ENCODE measurements at places on chromosomes 5 and 9. TPM values are rescaled to one million over a fixed set of nuclear protein-coding genes. Genes with fewer than 3 reads are reported as not detected.

- no peaks in the 10 kb centered on the region for H3K27me3 ChIP-seq
- H3K4me3 ChIP-seq: no peak overlapping the region
- no peak overlapping the region for H3K27ac ChIP-seq
- no peaks in the 10 kb centered on the region for H3K4me1 ChIP-seq
- DNase-seq: no peak
- no peaks in the 10 kb centered on the region for H3K36me3 ChIP-seq
Measured at GRCh38 chr9:6226696-6227095, 11.1 kb downstream of the IL33 start.

Gene CATSPER3
- total RNA-seq: 0.19 TPM

GRCh38 chr5:137466889-137467288 lies 32.2 kb downstream of the SPOCK1 start:
- no peak for DNase-seq
- H3K27ac ChIP-seq: no peak overlapping the region
- peaks cover 2% of the 10 kb centered on the region for H3K27me3 ChIP-seq
- no peaks in the 10 kb centered on the region for H3K36me3 ChIP-seq

DNA sequence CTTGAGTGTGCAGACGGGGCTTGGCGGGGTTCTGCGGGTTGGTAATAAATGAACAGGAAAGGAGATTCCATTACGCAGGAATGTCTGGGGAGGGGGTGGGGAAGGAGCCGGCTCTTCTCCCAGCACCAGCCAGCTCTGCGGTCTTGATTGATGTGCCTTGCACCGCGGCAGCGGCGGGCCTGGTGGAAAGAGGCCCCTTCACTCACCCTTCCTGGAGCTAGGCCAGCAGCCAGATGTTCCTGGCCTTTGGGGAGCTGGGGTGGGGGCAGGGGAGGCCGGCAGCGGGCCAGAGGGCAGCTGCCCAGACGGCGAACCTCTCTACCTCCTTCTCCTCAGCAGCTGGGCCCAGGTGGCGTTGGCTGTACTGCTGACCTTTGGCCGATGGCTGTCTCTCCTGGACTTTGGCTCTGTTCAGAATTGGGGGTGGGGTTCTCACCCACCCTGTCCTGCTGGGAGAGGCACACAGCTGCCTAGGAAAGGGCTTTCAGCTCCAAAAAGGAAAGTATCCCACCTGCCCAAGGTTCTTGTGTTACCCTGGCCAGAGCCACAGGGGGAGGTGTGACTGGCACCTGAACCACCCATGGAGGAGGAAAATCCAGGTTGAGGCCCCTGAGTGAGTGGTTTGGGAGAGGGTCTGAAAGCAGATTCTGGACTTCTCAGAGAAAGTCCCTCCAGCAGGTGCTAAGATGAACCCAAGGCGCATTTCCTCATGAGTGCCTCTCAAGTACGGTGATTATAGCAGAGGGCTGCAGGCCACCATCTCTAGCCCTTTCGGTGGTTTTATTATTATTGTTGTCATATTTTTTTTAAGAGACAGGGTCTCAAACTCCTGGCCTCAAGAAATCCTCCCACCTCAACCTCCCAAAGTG lies 58.0 kb upstream of the SYNPO start:
- H3K4me1 ChIP-seq: no peaks in the 10 kb centered on the region
- no peaks in the 10 kb centered on the region for H3K27me3 ChIP-seq
- no peaks in the 10 kb centered on the region for H3K36me3 ChIP-seq
- H3K4me3 ChIP-seq: no peak overlapping the region

Gene TRPM6
- total RNA-seq: 0.47 TPM

Gene ENTPD8
- total RNA-seq: 0.14 TPM

- no peaks in the 10 kb centered on the region for H3K27me3 ChIP-seq
- H3K4me1 ChIP-seq: no peaks in the 10 kb centered on the region
- DNase-seq: no peak
- no peak overlapping the region for H3K4me3 ChIP-seq
- H3K36me3 ChIP-seq: no peaks in the 10 kb centered on the region
- no peak overlapping the region for H3K27ac ChIP-seq
Measured at GRCh38 chr5:113397046-113397445, 37.7 kb downstream of the TSSK1B start.

Gene SAXO1
- 0.09 TPM for total RNA-seq

GRCh38 chr9:15086778-15087324 lies 176.6 kb upstream of the FREM1 start:
- no peaks in the 10 kb centered on the region for H3K36me3 ChIP-seq
- H3K4me1 ChIP-seq: no peaks in the 10 kb centered on the region
- DNase-seq: no peak
- H3K27ac ChIP-seq: no peak overlapping the region
- no peak overlapping the region for H3K4me3 ChIP-seq
- H3K27me3 ChIP-seq: no peaks in the 10 kb centered on the region

Gene DOCK2
- total RNA-seq: 99.4 TPM

- H3K4me1 ChIP-seq: no peaks in the 10 kb centered on the region
- H3K4me3 ChIP-seq: no peak overlapping the region
- no peak for DNase-seq
Measured at GRCh38 chr5:140297283-140297682, 5.6 kb downstream of the PFDN1 start.

DNA sequence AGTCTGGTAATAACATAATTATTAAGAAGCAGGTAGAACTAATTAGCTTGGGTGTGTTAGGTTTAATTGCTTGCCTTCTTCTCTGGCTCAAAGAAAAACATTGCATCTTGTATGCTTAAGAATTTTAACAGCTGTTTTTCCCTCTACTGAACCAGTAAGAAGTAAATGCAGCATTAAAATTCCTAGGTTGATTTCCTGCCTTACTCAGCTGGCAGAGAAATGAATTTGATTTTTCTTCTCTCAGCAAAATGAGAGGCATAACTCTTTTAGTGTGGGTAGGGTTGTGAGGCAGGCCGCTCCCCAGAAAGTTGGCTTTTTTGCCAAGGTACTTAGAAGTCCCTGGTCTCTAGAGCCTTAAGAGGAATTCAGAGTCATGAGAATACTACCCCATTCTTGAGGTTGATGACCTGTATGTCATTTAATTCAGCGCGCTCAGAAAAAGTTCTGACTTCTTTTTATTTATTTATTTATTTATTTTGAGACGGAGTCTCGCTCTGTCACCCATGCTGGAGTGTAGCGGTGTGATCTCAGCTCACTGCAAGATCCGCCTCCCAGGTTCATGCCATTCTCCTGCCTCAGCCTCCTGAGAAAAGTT lies 302.6 kb downstream of the ARHGEF28 start:
- no peaks in the 10 kb centered on the region for H3K4me1 ChIP-seq
- H3K27ac ChIP-seq: no peak overlapping the region
- H3K27me3 ChIP-seq: no peaks in the 10 kb centered on the region
- DNase-seq: no peak

Gene ABHD17B
- total RNA-seq: 53.1 TPM

GRCh38 chr5:59792983-59793585 lies 100.4 kb downstream of the PDE4D start:
- H3K36me3 ChIP-seq: no peaks in the 10 kb centered on the region
- no peak overlapping the region for H3K27ac ChIP-seq
- no peaks in the 10 kb centered on the region for H3K4me1 ChIP-seq
- DNase-seq: no peak
- H3K4me3 ChIP-seq: no peak overlapping the region

Gene CDH6
- 0.66 TPM for total RNA-seq

Gene EIF4E1B
- total RNA-seq: 0.05 TPM

Gene PLPP7
- total RNA-seq: 0.52 TPM

DNA sequence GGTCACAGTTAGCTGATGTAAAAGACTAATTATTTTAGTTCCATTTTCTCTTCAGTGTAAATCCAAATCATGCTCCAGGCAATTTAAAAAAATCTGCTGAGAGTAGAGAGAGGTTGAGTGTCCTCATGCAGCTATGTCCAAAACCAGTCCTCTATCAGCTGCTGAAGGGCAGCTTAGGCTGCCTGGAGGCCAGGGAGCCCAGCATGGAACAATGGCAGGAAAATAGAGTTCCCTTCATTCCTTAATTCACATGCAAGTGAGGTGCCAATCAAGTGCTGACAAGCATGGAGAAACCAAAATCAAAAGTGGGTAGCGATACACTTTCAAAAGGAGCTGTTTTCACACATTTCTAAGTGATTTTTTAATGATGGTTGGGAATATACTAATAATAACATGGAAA lies 78.3 kb upstream of the POU5F2 start:
- H3K27me3 ChIP-seq: no peaks in the 10 kb centered on the region
- no peaks in the 10 kb centered on the region for H3K4me1 ChIP-seq
- no peak overlapping the region for H3K27ac ChIP-seq
- H3K36me3 ChIP-seq: peaks cover 3% of the 10 kb centered on the region

- no peaks in the 10 kb centered on the region for H3K36me3 ChIP-seq
- H3K4me1 ChIP-seq: no peaks in the 10 kb centered on the region
- H3K27ac ChIP-seq: no peak overlapping the region
- DNase-seq: no peak
- H3K27me3 ChIP-seq: no peaks in the 10 kb centered on the region
- no peak overlapping the region for H3K4me3 ChIP-seq
Measured at GRCh38 chr5:118556792-118557191, 431.6 kb downstream of the DTWD2 start.

Gene ENHO
- total RNA-seq: 0.47 TPM

Gene OR1J2
- not detected for total RNA-seq

- H3K4me3 ChIP-seq: peak overlapping the region; percentile 9
- H3K27me3 ChIP-seq: no peaks in the 10 kb centered on the region
- H3K27ac ChIP-seq: no peak overlapping the region
- H3K36me3 ChIP-seq: peaks cover 10% of the 10 kb centered on the region
- H3K4me1 ChIP-seq: peaks cover 12% of the 10 kb centered on the region
Measured at GRCh38 chr5:40688127-40688761, 8.5 kb downstream of the PTGER4 start.

DNA sequence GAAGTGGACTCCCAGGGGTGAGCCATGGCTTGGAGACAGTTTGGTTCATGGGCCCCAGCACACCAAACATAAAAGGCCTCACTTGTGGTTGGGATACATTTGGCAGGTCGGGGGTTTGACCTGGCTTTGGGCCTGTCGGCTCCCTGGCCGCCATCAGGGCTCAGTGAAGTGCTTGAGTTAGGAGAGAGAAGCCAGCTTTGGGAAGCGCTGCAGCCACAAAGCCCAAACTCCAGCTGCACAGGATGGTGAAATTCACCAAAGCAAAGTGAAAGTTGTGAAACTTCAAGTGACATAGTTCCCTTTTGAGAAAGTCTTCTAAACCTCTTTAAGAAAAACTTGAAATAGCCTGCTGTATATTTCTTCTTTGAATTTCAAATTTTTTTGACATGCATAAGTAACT lies 27.5 kb downstream of the SLC46A2 start:
- H3K27me3 ChIP-seq: no peaks in the 10 kb centered on the region
- H3K27ac ChIP-seq: no peak overlapping the region
- no peaks in the 10 kb centered on the region for H3K36me3 ChIP-seq
- no peak for DNase-seq

Gene C6
- 0.28 TPM for total RNA-seq

- no peaks in the 10 kb centered on the region for H3K36me3 ChIP-seq
- DNase-seq: no peak
- no peak overlapping the region for H3K4me3 ChIP-seq
- H3K4me1 ChIP-seq: no peaks in the 10 kb centered on the region
- no peak overlapping the region for H3K27ac ChIP-seq
Measured at GRCh38 chr5:174187481-174187880, 142.0 kb downstream of the NSG2 start.

- H3K4me3 ChIP-seq: no peak overlapping the region
- no peak for DNase-seq
- no peak overlapping the region for H3K27ac ChIP-seq
- peaks cover 3% of the 10 kb centered on the region for H3K4me1 ChIP-seq
- no peaks in the 10 kb centered on the region for H3K27me3 ChIP-seq
Measured at GRCh38 chr5:178350361-178351220, 118.0 kb upstream of the PHYKPL start.

- H3K4me1 ChIP-seq: no peaks in the 10 kb centered on the region
- H3K36me3 ChIP-seq: no peaks in the 10 kb centered on the region
- no peak for DNase-seq
- H3K27ac ChIP-seq: no peak overlapping the region
- H3K4me3 ChIP-seq: no peak overlapping the region
- no peaks in the 10 kb centered on the region for H3K27me3 ChIP-seq
Measured at GRCh38 chr9:31028137-31028536, 1356.3 kb upstream of the ACO1 start.

- H3K4me1 ChIP-seq: no peaks in the 10 kb centered on the region
- no peak for DNase-seq
- no peak overlapping the region for H3K27ac ChIP-seq
- no peak overlapping the region for H3K4me3 ChIP-seq
Measured at GRCh38 chr9:22898591-22898990, 452.0 kb downstream of the DMRTA1 start.

- H3K27me3 ChIP-seq: peaks cover 26% of the 10 kb centered on the region
- no peak overlapping the region for H3K27ac ChIP-seq
- peaks cover 12% of the 10 kb centered on the region for H3K4me1 ChIP-seq
- no peak overlapping the region for H3K4me3 ChIP-seq
Measured at GRCh38 chr9:136631038-136632000, 31.4 kb upstream of the EGFL7 start.

DNA sequence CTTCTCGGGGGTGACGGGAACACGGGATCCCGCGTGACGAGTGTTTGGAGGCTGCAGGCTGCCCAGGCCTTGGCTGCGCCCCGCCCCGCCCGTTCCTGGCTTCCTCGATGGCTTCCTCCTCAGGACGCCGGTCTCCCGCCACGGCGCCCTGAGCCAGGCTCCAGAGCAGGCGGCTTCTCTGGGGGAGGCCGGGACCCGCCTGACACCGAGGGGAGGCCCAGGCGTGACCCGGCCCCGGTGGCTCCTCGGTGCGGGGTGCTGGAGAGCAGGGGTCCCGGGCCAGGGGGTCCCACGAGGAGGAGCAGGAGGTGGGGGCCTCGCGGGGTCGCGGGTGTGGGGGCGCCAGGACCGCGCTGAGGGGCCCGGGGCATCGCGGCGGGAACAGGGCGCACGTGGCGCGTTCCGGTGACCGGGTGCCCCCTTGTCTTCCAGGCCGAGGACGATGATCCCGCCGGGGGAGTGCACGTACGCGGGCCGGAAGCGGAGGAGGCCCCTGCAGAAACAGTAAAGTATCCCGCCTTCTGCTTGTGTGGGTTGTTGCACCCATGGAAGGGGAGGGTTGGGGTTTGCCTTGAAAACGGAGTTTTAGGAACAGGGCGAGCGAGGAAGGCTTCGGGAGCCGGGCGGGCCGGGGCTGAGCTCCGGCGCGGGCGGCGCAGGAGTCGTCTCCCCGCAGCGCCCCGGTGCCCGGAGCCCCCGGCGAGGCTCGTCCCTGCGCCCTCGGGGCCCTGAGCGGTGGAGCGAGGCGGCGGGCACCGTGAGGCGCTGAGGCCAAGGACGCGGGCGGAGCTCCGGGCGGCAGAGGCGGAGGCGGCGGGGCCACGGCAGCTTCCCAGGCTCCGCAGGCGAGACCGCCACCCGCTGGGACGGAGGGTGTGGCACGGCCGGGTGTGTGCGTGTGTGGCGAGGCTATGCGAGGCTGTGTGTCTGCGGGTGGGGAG lies 22.2 kb downstream of the AHRR start:
- no peaks in the 10 kb centered on the region for H3K4me1 ChIP-seq
- DNase-seq: no peak
- no peaks in the 10 kb centered on the region for H3K36me3 ChIP-seq
- H3K4me3 ChIP-seq: peak overlapping the region; percentile 42
- peaks cover 17% of the 10 kb centered on the region for H3K27me3 ChIP-seq

- no peaks in the 10 kb centered on the region for H3K36me3 ChIP-seq
- no peaks in the 10 kb centered on the region for H3K4me1 ChIP-seq
- H3K27me3 ChIP-seq: no peaks in the 10 kb centered on the region
- DNase-seq: no peak
- no peak overlapping the region for H3K4me3 ChIP-seq
Measured at GRCh38 chr5:96734871-96735325, 72.7 kb downstream of the CAST start.

- peak overlapping the region; percentile 24 for H3K4me3 ChIP-seq
- peaks cover 51% of the 10 kb centered on the region for H3K27me3 ChIP-seq
- no peaks in the 10 kb centered on the region for H3K4me1 ChIP-seq
- no peak overlapping the region for H3K27ac ChIP-seq
Measured at GRCh38 chr5:129460936-129461710, 1.0 kb downstream of the ADAMTS19 start.

Data from thymus (tissue), 14 donors.